ENCODE measurements at places on chromosomes 1 and 21.

DNA sequence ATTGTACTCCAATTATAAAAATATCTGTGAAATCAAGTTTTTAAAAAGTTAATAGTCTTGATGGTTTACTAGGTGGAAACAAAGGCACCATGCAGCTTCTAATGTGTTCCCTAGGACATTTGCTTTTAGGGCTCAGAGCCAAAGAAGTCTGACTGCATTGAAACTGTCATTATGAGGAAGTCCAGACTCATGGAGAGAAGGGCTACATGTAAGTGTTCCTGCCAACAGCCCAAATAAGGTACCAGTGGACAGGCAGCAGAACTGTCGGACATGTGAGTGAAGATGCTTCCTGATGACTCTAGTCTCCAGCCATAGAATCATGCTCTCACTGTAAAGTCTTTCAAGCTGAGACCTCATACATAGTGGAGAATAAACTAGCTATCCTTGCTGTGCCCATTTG is 287.6 kb downstream of the AKT3 start:
- no peak for DNase-seq

DNA sequence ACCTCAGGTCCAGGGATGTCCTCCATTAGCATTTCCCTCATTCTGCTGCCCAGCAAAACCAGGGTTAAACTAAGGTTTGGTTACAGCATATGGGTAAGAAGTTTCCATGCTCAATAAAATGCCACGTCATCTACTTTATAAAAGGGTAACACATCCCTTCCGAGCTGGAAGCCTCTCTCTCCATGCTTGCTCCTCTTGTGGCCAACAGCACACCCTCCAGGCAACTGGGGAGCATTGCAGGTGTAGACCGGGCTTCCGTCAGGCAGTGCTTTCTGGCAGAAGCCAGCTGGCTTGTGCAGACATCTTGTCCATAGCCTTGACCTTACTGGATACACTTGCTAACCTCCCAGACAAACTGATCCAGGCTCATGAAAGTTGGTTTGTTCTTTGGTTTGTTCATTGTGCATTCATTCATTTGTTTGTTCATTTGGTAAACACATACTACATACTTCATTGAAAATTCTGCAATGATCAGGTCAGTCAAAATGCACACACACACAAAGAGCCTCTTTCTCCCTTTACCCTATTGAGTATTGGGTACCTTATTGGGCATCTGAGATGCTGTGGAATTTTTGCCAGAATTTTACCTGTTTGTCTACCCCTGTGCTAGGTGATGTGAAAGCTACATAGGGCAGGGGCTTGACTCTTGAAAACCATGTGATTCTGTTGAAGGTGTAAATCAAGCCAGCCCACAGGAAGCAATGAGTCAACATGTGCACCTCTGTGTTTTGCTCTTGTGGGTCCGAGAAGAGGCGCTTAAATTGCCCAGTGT is 422.8 kb downstream of the CAMTA1 start:
- peak; percentile 13 for DNase-seq

GRCh38 chr1:18373882-18374493 is 106.7 kb upstream of the KLHDC7A start:
- no peak for DNase-seq

DNA sequence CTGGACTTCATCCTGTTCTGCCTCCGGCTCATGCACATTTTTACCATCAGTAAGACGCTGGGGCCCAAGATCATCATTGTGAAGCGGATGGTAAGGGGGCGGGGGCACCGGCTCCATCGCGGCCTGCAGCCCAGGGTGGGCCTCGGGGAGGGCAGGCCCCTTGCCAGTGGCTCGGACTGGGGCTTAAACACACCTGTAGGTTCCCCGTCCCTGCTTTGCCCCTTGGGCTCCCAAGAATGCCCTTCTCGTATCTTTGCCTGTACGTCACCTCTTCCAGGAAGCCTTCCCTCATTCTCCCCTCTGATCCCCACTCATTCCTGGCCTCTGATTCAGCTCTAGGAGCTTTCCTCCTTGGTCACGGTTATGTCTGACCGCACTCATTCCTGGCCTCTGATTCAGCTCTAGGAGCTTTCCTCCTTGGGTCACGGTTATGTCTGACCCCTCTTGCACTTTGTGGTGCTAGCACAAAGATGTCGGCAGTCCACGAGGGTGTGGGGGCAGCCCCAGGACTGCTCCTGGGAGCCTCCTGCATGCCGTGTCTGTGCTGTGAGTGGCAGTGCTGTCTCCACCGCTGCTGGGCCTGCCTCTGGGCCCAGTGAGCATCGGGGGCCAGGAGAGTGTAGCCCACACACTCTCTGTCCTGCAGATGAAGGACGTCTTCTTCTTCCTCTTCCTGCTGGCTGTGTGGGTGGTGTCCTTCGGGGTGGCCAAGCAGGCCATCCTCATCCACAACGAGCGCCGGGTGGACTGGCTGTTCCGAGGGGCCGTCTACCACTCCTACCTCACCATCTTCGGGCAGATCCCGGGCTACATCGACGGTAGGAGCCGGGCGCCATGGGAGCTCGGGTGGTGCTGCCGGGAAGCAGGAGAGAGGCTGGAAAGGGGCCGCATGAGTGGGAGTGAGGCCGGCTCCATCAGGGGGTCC is 49.1 kb upstream of the LRRC3 start:
- DNase-seq, result no peak

DNA sequence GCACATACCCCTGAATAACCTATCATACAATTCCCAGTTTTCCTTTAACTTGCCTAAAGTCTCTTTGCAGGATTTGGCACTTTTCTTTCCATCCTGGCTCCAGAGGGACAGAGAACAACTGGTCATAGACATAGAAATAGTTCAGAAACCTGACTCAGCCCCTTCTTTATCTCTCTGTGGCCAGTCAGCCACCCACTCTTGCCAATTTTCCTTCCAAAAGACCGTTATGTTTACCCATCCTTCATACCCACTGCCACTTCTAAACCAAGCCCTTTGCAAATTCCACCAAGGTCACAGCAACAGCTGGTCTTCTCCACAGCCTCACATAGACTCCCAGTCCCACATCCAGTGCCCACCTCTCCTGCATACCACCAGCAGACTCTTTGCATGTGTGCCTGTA is 127.2 kb upstream of the FGGY start:
- DNase-seq, result no peak

DNA sequence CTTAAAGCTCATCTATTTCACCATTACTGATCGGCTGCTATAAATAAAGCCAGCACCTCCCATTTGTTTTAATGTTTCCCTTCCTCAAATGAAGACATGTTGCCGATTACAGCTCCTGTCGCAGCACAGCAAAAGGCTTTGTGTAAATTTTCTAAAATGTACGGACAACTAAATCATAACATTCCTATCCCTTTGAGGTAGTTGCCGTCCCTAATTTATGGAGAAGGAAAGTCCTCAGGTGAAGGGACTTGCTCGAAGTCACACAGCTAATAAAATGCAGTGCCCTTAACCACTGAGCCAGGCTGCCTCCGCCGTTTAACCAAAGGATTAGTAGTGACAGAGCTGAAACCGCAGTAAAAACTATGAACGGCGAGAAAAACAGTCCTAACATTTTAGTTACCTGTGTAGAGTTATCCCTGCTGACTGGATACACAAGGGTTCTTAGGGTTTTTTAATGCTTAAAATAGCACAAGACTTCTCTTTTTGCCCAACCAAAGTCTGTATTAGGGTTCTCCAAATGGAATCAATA is 871 bp downstream of the PINK1 start:
- DNase-seq, result no peak

DNA sequence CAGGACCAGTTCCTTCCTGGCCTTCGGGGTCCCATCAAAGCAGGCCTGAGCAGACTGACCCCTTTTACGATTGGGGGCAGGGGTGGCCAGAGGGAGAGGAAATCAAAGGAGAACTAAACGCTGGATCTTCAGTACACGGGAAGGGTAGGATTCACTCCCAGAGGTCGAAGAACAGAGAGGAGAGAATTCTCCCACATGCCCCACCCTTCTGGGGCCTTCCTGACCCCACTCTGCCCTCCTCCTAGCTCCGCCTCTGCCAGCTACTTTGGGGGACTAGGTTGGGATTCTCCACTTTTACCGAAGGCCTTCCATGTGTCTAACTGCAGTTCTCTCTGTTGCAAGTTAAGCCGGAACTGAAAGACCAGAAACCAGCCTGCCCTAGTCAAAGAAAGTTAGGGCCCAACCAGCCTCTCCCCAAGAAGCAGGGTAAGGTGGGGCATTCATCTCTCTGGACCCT is 654 bp upstream of the ARHGEF2 start:
- no peak for DNase-seq

DNA sequence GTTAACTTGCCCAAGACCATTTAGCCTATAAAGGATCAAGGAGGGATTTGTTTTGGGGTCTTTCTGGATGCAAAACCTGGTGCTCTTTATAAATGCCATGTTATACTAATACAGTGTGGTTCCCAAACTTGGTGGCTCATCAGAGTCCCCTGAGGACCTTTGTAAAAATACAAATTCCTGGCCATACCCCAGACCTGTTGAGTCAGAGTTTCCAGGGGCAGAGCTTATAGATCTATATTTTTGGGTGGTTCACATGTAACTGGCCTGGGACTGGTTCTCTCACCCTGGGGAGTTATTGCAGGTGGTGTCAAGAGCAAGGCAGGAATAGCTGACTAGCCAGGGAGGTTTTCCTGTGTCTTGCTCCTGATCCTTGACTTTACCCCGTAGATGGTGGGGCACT is 136.9 kb upstream of the HNRNPU start:
- DNase-seq, result no peak

- DNase-seq, result no peak
Measured at GRCh38 chr1:86714159-86714558, 9.8 kb downstream of the SH3GLB1 start.

DNA sequence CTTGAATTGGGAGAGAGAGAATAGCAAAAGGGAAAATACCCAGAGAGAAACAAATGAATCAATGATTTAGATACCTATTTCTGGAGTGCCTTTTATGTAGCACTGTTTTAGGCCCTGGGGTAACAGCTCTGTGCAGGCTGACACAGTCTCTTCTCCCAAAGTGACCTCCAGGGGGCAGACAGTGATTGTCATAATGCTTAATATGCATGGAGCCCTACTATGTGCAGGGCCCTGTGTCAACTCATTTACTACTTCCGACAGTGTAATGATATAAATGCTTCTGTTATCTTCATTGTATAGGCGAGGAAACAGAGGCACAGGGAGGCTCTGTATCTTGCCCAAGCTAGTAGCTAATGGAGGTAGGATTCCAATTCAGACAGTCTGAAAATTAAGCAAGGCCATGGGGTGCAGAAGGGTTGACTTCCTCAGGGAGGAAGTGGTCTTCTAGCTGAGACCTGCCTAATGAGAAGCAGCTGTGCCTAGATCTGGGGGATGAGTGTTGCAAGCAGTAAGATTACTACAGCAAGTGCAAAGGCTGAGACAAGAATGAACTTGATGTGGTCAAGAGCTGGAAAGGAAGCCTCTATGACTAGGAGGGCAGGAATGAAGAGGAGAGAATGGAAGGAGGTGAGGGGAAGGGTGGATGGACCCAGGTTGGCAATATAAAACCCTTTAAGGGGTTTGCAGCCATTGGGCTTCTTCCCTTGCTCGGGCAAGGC is 16.2 kb upstream of the SERINC2 start:
- DNase-seq, result no peak

DNA sequence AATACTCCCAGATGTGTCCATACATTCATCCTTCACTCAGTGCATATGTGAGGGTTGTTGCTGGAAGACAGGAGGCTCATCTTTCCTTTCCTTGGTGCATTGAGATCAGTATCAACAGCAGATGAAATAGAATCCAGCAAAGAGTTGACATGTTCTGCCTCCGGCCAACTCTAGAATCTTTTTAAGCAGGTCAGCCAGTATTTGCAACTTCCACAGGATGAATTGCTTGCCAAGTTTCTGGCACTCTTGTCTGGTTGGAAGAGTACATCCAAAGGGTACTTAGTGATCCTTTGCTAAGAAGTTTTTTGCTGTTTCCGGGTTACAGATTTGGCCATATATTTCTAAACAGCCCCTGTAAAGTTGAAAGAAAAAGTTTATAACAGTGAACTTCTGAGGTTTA is 21.1 kb downstream of the SYNC start:
- DNase-seq, result no peak

DNA sequence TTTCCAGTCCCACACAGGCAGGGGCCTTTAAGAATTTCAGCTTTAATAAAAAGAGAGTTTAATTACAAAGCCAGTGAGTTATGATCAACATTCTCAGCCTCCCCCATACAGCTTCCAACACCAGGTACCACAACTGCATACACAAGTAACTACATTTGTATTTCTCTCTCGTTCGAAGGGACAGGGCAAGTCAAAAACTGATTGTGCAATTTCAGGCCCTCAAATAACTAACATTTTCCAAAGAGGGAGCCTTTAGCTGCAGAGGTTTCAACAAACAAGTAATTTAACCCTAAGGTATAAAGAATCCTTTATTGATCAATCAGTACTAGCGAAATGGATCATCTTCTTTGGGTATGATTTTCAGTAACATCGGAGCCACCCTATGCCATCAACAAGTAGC is 142.4 kb downstream of the ZNF281 start:
- DNase-seq, result no peak

- DNase-seq, result no peak
Measured at GRCh38 chr1:116531917-116532316, 38.9 kb downstream of the CD58 start.

- DNase-seq, result no peak
Measured at GRCh38 chr21:40719615-40720014, 127.3 kb downstream of the DSCAM start.

GRCh38 chr1:183514235-183514634 is 41.9 kb downstream of the SMG7 start:
- no peak for DNase-seq

GRCh38 chr1:56819387-56819899 is at the start of gene FYB2:
FYB2 (minus strand) TSS chr1:56819404; CDS start chr1:56819290, 114 bp downstream.
- peak; percentile 73 for DNase-seq

DNA sequence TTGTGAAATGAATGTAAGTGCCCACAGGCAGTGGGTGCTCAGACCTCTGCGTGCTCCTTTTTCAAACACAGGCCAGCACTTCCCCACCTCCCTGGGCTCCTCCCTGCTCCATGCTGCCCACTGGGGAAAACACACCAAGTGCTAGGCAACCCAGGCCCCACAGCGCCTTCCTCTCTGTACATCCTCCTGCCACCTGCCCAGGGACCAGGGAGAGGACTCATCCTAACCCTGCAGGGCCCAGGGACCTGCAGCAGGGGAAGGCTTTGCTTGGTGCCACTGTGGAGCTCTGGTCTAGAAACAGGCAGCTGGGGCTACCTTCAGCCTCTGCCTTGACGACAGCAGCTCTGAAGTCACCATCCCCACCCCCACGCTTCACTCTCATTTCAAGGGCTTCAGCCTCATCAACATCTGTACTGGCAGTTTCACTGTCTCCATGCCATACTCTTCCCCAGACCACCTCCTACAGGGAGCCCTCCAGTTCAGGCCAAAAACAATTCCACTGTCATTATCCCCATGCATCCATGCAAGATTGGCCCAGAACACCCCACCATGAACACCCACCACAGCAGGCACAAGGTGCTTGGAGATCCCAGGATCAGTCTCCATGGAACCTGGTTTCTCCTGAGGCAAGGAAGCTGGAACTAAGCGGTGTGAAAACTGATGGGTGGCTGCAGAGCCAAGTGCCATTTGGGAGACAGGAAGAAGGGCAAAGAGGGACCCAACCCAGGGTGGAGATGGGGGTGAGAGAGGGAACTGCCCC is 1.1 kb downstream of the IGSF8 start:
- no peak for DNase-seq

DNA sequence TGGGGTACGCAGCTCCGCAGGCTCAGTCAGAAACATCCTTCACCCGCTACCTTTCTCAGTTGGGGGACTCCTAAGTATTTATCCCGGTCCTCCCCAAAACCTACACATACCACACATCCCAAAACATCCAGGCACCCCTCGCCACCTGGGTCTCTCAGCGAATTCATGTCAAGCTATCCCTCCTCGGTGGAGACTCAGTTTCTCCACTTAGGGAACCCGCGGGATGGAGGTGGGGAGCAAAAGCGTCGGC is 1.3 kb upstream of the ZBTB7B start:
- no peak for DNase-seq

Data from NCI-H2029 treated with DMSO at 0.1 percent for 48 hours (cell line).